Right atrium auricular region (tissue), 2 donors: ENCODE measurements at places on chromosomes 7 and 10. TPM values are rescaled to one million over a fixed set of nuclear protein-coding genes. Genes with fewer than 3 reads are reported as not detected.

DNA sequence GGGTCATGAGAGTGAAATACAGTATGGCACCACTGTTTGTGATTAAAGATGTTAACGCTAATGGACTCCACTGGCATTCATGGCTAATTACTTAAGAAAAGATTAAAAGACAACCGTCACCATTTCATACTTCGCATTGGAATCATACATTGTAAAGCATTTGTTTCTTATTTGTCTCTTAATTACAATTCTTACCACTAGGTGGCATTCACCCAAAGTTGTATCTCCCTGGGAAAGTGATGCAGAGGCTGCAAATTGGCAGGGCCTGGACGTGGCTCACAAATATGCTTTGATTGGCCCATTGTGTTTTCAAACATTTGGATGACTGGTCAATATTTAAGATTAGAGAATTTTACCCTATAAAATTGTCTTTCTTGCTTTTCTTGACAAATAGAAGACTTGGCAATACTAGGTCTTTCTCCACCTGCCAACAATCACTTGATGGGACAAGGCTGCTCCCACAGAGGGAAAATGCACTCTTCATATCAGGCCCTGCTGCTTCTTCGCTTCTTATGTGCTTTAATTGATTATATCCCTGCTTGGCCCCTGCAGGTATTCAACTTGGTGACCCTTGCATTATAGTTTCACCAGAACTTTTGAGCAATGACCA lies 72.1 kb upstream of the STARD3NL start:
- DNase-seq = no peak

The GDF10 gene
- total RNA-seq = 1.9 TPM

GRCh38 chr7:157409753-157410727 lies 73.2 kb downstream of the DNAJB6 start:
- DNase-seq = no peak

The LHFPL3 gene
- total RNA-seq = not detected

DNA sequence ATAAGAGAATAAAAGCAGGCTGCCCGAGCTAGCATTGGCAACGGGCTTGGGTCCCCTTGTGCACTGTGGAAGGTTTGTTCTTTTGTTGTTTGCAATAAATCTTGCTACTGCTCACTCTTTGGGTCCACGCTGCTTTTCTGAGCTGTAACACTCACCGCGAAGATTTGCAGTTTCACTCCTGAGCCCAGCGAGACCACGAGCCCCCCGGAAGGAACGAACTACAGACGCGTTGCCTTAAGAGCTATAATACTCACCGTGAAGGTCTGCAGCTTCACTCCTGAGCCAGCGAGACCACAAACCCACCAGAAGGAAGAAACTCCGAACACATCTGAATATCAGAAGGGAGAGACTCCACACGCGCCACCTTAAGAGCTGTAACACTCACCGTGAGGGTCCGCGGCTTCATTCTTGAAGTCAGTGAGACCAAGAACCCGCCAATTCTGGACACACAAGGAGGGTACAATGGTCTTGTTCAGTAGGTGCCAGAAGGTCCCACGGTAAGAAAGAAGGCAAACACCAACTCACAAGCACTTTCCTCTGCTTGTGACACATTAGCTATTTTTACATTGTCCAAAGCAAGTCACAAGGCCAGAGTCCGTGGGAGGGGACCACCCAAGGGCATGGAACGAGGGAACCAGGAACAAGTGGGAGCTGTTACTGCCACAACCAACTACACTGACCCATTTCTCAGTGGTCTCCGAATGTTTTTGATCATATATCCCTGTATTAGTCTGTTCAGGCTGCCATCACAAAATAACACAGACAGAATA lies 29.2 kb upstream of the CACUL1 start:
- no peak for DNase-seq

The SUN3 gene
- total RNA-seq = not detected

- DNase-seq = no peak
Measured at GRCh38 chr7:28362812-28363211, 49.5 kb upstream of the CREB5 start.

DNA sequence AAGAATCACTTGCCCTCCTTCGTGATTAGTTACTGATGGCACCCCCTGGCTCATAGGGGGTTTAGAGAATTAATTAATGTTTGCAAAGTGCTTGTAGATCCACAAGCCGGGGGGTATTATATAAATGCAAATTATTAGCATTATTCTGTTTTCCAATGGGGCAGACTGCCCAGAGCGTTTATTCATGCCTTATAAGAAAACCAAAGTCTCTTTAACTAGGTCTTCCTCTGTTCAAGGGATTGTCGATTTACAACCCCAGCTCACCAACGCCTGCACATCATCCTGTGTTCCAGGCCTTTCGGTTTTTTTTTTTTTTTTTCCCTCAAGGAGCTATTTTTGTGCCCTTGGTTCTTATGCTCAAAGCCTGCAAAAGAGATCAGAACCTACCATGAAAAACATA lies 630.7 kb downstream of the PARD3 start:
- DNase-seq = no peak

DNA sequence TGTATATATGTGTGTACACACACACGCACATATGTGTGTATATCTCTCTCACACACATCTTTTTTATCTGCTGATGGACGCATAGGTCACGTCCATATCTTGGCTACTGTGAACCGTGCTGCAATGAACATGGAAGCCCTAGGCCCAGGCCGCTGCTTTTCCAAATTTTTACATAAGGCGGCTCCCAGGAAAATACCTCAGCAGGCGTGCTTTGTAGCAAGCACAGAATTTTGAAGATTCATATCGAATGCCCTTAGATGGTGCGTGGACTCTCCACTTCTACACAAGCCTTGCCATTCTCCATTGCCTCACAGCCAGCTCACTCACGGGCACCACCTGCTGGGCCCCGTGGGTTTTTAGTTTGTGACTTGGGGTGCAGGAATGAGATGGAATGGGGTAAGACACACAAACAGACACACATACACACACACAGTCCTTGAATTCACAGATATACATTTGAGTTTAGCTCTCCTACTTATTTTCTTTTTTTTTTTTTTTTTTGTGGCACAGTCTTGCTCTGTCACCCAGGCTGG lies 57.9 kb upstream of the RNF32 start:
- no peak for DNase-seq

DNA sequence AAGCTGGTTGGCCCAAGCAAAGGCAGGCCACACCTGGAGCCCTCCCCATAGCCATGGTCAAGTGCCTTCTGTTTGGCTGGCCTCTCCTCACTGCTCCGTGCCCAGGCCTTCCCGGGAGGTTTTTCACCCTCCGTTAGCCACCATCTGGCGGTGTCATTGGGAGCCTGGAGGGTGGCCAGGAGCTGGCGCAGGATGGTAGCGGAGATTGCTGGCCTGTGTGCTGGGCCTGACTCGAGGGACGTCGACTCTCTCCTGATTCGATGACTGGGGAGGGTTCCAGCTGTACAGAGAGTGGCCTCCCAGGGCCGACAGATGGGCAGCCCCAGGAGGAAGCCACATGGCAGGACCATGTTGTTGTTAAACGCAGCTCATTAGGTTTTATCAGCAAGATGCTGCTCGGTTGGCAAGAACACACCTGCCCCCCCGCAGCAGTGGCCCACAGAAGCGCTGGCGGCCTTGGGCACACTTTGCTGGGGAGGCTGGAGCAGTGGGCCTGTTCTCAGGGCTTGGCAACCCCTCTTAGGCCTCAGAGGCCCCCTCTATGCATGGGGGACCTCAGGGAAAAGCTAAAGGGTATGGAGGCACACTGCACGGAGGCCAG lies 64.0 kb upstream of the CACUL1 start:
- no peak for DNase-seq

DNA sequence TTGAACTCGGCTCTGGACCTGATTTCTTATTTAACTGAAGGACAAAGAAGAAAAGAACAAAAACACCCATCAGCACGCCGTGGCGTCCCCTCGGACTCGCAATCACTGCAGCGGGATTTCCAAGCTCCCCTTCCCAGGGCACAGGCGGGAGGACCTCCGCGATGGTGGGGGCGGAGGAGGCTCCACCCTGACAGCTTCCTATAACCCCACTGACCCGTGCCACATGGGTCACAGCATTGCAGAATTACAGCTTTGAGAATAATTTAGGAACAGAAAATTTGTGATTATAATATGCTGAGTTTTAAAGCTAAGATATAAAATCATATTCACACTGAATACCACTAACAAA lies 129.7 kb upstream of the SEC61G start:
- no peak for DNase-seq

DNA sequence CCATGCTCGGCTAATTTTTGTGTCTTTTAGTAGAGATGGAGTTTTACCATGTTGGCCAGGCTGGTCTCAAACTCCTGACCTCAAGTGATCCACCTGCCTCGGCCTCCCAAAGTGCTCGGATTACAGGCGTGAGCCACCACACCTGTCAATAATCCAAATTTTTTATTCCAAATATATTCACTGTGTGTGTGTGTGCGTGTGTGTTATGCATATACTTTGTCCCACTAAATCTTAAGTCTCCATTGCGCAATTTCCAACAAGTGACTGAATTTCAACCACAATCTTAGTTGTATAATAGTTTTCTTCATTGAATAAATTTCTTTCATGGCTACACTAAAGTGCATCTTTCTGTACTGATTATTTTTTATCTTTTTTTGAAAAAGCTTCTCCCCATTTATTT lies 2.7 kb downstream of the KRIT1 start:
- DNase-seq = no peak

The MAGI2 gene
- total RNA-seq = 5.9 TPM

The GOLGA7B gene
- total RNA-seq = 1.3 TPM

DNA sequence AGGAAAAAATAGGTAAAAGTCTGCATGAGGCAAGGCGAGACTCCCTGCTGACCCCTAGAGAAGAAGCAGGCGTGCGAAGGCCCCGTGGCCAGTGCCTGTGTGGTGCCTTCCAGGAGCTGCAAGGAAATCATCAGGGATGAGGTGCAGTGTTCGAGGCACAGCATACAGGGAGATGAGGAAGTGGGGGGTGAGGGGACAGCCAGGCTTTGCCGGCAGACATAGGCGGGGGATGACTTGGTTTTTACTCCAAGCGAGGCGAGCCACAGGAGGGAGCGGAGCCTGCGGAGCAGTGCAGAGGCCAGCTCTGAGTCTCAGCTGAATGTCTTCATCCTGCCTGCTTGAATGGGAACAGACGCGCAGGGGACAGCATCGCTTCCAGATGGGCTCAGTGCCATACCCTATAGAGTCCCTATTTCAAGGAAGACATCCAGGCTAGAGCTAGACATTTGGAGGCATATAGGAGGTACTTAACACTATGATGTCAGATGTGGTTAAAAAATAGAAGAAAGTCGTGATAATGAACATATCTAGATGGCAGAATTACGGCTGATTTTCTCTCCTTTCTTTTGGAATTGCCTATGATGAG lies 49.5 kb downstream of the TCERG1L start:
- DNase-seq = no peak

- DNase-seq = no peak
Measured at GRCh38 chr7:116310141-116310540, 99.8 kb downstream of the TES start.

The OR2A1 gene
- 0.28 TPM for total RNA-seq

DNA sequence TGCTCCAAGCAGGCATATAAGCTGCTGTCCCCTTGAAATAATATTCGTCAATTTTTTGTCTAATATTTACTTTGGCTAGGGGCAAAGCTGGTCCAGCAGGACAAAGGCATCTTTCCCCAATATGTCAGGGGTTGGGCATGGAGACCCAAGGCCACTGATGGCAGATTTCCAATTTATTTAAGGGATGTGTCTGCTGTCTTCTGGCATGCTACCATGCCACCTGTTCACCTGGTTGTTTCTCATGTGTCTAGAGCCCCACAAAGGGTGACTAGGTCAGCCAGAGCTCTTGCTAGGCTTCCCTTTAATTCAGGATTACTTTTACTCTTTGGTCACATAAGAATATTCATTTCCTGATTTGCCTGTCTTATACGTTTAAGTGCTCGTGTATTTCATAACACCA lies 22.1 kb upstream of the SYPL1 start:
- no peak for DNase-seq

The IFIT1B gene
- total RNA-seq = 0.24 TPM

DNA sequence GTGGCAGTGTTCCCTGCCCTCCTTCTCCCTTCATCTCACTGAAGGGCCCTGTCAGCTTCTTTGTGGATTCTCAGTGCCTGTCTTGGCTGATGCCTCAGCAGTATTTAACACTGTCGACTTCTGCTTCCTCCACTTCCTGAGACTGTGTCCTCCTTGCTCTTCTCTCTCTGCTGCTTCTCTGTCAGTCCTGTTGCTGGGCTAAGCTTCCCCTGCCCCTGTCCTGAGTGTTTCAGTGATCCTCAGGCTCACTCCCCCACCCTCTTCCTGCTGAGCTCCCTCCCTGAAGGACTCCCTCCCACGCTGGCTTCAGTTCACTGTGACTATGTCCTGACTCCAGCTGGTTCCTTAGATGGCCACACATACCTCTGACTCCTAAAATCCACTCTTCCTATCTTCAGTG lies 64.9 kb downstream of the CREM start:
- no peak for DNase-seq

DNA sequence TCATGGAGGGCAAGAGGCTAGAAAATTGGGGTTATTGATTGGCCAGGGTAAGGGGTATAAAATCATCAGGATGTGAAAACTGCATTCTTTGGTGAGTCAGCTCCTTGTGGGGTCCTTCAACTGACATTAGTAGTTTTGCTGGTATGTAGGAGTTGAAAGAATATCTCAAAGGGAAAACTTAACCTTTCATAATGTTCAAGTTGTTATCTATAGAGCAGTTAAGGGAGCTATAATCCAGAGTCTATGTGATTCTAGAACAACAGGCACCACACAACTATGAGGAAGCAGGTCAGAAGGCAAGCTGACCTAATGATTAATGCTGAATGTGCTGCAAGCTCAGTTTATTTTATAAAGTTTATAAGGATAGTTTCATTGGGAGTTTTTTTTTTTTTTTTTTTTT lies 13.7 kb downstream of the PRPS1L1 start:
- no peak for DNase-seq

The NPFFR1 gene
- not detected for total RNA-seq

The ZDHHC4 gene
- total RNA-seq = 37.5 TPM

DNA sequence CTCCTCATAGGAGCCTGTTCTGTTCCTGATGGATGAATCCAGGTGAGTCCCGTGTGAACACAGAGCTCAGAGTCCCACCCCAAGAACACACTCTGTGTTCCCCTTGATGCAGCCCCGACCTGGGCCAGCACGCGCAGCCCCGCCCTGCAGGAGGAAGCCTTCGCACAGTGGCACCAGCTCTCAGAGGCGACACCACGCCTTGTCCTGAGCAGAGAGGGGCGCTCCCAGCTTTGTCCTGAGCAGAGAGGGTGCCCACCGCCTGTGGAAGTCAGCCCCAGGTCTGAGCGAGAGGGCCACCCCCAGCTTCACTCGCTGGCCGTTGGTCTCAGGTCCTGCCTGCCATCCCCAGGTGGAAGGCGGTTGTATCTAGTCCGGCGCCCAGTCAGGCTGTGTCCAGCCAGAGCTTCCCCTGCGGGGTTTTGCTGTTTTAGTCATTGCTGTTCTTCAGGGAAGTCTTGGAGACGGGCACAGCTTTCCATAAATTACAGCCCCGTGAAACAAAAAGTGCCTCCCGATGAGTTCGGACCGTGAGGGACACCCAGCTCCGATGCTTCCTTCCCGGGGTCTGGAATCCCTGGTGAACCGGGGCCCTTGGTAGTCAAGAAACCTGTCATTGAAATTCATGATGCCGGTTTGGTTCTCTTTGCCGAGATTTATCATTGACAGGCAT lies 43.6 kb downstream of the NKX6-2 start:
- DNase-seq = no peak

- no peak for DNase-seq
Measured at GRCh38 chr7:2260820-2261219, 18.8 kb downstream of the NUDT1 start.
